ENCODE measurements at places on chromosomes 6 and 20.

DNA sequence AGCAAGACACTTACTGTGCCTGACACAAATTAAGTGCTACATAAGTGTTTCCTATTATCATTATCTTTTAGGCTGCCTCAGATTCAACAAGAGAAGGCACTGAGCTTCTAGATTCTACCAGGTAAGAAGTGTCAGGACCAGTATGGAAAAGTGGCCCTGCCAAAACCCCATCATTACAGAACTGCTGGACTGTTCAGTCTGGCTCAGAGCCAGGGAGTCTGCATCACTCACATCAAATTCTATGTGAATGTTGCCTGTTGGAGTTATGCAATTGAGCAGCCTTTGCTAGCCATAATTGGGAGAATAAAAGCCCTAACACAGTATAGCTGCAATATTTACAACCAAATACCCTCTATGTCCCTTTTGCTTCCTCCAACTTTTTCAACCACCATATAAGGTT is 70.9 kb downstream of the ATG5 start:
- DNase-seq = peak; percentile 89

GRCh38 chr20:33810259-33810658 is 889 bp upstream of the CHMP4B start:
- DNase-seq = no peak

GRCh38 chr6:16370943-16371342 is 132.6 kb downstream of the GMPR start:
- DNase-seq = no peak

DNA sequence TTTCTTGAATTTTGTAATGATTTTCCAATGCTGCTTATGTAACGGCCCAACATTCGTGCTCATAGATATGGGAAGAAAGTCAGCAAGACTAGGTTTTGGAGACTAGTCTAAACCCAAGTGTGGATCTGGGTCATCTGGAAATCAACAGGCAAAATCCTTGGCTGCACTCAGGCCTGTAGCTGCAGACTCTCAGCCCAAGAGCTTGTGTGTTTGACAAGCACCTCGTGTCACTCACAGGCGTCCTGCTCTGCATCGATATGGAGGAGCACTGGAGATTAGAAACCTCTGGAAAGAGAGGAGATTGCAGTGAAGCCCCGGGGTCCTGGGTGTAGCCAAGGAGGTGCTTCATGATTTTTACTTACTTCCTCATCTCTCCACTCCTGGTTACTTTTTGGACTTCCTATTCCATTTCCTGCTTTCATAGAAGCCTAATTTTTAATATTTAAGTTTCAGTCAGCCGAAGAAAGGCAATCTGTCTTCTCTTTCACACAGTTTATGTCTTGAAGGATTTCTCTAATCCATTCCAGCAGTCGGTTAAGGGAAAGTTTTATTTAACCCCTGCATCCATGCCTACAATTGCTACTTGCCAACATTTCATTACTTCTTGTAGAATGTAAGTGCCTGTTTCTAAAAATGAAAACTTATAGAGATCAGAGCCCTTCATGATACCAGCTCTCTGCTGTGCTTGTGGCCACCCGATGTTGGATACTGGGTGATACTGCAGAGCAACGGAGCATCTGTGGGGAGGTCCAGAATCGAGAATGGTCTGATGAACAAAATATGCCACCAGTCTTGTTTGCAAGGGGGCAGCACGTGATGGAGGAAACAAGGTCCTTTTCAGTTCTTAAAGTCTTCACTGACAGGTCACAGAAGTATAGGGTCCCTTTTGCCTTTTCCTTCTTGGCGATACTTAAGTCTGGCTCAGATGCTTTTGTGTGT is 296.3 kb downstream of the QKI start:
- DNase-seq = no peak

DNA sequence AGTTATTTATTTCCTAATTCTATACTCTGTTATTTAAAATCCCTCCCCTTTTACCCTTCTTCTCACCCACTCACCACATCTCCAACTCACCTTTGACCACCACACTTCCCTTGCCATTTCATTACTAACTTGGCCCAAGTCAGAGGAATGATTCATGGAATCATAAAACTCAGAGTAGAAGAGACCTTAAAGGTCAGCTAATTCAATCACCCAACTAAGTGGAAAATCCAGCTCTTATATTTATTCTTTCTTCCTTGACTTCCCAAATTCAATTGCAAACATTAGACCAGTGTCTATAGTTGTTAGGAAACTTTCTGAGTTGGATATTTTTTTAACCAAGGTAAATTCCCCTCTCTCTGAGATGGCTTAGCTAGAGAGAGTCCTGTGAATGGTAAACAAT is 26.5 kb upstream of the HEY2 start:
- no peak for DNase-seq

DNA sequence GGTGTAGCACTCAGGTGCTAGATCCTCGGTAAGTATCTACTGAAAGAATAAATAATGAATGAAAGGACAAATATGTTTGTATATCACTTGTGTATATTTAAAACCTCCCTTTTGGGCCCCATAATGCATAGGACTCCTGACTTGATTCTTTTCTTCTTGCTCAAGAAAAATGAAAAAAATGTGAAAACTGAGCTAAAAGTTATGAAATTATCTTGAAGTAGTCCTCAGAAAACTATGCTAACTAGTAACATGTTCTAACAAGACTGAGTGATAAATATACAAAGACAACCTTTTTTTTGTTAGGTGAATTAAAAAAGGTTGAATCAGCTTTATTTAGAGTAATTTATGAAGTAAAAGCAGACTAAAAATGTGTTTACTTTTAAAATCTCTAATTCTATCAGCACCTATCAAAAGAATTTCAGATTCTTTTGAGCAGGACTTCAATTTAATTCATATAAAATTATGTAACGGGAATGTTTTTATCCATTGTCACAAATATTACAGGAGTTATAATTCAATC is 247.8 kb upstream of the JAG1 start:
- DNase-seq = no peak

GRCh38 chr20:25310268-25310920 is 62.5 kb downstream of the PYGB start:
- DNase-seq = peak; percentile 85

DNA sequence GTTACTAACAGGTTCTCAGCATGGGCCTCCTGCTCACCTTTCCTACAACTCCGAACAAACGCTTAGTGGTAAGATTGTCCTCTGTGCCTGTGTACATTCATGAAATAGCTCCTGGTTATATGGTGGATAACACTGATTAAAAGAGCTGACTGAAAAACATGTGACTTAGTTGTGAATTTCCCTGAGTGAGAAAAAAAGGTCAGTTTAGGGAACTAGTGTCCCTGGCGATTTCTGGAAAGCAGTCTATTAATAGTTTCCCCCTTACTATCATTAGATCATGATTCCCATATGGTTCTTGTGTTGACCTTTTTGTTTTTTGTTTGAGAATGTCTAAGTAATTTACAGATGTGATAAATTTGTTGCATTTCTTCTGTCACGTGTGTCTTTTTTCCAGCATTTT is 15.6 kb downstream of the SNRPC start:
- no peak for DNase-seq

DNA sequence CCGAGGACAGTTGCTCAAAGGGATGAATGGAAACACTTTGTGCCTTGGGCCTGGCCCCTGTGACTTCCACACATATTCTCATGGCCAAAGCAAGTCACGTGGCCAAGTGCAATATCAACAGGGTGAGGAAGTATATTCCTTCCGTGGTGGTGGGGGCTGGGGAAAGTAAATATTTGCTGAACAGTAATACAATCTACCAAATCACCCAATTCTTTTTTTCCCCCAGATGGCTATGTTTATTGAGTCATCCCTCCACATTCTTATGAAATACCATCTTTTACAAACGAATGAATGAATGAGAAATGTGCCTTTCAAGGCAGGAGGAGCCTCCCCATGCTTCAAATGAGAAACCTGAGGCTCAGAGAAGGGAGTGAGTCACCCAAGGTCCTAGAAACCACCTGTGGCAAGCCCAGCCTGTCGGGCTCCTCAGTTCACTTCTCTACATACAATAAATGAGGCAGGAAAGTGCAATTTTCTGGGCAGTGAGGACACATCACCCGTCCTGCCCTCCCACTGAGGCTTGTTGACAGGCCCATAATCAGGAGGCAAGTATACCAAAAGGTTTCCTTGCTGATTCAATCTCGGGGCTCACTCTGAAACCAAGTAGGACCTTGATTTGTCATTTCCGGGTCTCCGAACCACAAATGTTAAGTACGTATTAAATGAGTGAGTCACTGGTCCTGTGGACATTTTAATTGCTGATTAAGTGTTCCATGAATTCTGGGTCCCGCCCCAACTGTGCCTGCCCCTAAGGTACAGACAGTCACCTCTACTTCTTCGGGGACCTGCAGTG is 25.3 kb upstream of the TOP1 start:
- DNase-seq = peak; percentile 99

- no peak for DNase-seq
Measured at GRCh38 chr6:35916056-35916455, 4.8 kb downstream of the SRPK1 start.

DNA sequence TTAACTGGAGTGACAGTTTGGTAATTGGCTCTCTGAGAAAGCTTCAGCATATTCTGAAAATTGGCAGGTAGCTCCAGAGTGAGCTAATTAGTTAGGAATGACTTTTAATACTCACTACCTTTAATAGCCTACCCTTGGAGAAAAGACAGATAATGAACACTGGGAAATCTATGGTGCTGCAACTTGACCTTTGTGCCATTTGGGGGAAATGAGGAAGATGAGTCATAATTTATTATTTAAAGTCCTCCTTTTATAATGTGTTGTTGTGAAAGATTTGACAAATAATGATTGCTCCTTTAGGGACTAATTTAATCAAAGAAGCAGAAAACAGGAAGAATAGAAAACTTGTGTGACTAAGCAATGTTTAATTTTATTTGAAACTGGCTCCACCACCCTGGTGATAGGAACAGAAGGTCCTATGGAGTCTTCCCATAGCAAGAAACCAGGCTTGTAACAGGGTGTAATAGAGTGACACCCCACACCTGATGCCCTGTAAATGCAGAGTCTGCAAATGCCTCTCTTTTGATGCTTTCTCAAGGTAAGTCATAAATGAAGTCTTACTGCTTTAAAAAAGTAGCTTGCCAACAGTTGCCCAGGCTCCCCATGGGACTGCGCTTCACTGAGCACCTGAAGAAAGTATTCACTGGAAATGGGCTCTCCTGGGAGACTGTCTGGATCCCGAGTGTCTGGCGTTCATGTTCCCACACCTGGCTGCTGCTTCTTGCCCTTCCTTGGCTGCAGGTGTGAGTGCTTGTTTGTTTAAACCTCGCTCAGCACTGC is 134.4 kb downstream of the LRRC1 start:
- peak; percentile 13 for DNase-seq

DNA sequence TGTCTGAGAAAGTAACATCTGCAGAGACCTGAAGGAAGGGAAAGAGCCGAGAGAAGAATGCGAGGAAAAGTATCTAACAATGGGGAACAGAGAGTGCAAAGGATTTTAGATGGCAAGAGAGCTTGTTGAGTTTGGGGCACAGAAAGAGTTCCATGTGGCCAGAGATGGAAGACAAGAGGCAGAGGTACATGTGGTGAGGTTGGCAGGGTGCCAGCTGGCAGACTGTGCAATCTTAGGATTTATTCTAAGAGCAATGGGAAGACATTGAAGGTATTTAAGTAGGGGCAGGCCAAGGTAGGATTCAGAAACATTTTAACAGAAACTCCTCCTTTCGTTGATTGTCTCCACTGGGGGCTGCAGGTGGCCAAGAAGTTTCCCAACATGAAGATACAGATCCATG is 20.4 kb upstream of the LBP start:
- no peak for DNase-seq

DNA sequence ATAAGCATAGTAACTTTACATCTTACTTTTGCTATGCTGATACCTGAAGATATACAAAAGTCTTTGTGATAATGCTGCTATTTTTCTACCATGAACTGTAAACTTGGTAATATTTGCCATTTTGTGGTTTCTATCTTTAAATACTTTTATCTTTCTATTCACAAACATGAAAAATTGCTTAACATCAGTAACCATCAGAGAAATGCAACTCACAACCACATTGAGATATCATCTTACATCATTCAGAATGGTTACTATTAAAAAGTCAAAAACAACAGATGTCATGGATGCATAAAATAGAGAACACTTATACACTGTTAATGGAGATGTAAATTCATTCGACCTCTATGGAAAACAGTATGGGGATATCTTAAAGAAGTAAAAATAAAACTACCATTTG is 112.0 kb downstream of the TRDN start:
- no peak for DNase-seq

GRCh38 chr6:41640426-41640825 is 2.2 kb downstream of the MDFI start:
- DNase-seq = no peak

DNA sequence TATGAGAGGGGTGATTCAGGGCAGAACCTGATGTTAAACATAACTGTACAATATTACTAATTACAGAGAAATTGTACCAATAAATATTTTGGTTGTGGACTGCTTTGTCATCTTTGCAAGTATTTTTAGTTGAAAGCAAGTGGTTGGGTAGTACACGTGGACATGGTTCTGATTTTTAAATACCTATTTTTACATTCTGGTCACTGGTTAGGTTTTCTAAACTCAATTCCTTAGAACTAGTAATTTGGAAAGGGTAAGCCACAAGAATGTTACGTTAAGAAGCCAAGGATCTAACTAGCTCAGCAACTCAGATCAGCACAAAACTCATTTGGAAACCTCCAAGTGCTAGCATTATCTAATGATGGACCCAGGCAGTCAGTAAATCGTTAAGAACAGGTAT is 2.7 kb downstream of the EPB41L2 start:
- peak; percentile 63 for DNase-seq

DNA sequence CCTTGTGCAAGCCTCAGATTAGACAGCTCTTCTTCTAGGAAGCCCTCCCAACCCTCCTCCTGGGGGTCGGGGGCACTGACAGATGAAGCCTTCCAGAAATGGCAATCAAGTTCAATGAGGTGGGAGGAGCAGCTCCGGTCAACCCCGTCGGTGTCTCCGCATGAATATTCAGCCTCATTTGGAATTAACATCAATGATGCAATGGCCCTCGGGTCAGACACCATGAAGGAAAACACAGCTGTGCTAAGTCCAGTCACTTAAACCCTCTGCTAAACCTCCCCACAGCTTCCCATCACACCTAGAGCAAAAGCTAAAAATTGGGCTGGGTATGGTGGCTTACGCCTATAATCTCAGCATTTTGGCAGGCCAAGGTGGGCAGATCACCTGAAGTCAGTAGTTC is 36.5 kb downstream of the ZNF217 start:
- no peak for DNase-seq

- no peak for DNase-seq
Measured at GRCh38 chr6:77987035-77987384, 334.2 kb downstream of the MEI4 start.

- DNase-seq = no peak
Measured at GRCh38 chr6:24968783-24969182, 33.0 kb upstream of the RIPOR2 start.

DNA sequence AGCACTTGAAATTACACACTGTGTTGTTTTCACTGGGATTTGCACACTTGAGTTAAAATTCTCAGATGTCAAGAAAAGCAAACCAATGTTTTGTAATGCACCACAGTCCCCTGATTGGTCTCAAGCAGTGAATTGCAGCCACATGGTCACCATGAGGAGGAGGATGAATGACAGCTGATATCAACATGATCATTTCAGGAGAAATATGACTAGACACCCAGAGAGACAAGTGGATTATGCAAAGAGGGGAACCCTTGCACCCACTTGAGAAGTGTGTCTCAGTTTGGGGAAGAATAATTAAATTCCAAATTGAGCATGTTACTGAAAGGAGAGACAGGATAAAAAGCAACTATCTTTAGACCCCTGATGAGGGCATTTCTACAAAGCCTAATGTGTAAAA is 69.3 kb downstream of the UST start:
- no peak for DNase-seq
